ENCODE measurements at places on chromosomes 6 and 20. TPM values are rescaled to one million over a fixed set of nuclear protein-coding genes. Genes with fewer than 3 reads are reported as not detected.

GRCh38 chr6:30730601-30731435 is 10.7 kb downstream of the TUBB start:
- peak; percentile 41 for DNase-seq

Gene ZNF311
- 0.76 TPM for total RNA-seq

GRCh38 chr6:5314191-5314865 is 53.0 kb downstream of the FARS2 start:
- no peak for DNase-seq

Gene NEURL2
- 8.3 TPM for total RNA-seq

DNA sequence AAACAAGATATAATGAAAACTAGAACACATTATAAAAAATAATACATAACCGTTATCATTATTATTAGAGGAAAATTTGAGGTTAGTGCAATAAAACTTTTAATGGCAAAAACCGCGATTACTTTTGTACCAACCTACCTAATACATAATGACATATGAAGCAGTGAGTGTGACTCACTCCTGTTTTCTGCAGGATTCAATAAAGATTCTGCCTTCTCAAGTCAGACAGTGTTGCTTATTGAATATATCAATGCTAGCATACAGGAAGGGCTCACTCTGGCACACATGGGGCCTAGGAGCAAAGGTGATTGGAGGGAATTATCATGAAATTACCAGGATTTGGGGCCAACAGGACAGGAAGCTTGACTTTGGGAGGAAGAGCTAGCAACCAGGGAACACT is 230.8 kb upstream of the CEP162 start:
- DNase-seq: no peak

DNA sequence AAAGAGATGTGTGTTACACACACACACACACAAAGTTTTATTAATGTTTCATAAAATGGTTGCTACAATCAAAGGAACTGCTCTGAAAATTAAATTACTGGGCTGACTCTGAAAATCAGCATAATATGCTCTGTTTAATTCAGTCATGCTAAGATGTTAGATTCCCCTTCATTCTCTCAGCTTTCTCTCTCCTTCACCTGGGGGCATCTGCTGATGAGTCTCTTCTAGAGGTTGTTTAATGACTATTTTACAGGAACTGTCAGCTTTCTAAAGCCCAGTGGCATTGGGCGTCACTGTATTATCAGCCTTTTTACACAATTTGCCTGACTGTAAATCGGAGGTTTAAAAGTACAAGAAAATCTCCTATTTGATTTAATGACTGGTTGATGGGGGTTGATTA is 559.7 kb upstream of the POU3F2 start:
- DNase-seq: no peak

DNA sequence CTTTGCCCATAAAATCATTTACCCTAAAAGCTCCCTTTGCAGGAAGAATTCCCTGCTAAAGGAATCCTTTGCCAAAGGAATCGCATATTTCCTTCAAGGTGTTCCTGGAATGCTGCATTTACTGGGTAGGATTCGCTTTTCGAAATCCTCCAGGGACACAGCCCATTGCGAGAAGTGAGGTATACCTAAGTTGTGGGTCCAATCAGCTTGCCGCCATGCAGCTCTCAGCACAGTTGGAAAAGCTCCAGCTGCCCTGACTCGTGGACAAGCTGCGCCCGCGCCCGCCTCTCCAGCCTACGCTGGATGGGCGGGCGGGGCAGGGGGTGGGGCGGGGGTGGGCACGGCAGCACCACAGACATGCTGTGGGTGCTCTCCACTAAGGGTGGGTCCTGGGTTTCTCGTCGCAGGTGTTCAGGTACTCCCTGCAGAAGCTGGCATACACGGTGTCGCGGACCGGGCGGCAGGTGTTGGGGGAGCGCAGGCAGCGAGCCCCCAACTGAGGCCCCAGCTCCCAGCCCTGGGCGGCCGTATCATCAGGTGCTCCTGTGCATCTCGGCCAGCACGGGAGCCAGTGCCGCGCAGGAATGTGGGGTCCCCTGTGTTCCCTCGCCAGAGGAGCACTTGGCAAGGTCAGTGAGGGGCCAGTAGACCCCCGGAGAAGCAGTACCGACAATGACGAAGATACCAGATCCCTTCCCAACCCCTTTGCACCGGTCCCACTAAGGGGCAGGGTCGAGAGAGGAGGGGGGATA is 1.4 kb downstream of the NNAT start:
- no peak for DNase-seq

DNA sequence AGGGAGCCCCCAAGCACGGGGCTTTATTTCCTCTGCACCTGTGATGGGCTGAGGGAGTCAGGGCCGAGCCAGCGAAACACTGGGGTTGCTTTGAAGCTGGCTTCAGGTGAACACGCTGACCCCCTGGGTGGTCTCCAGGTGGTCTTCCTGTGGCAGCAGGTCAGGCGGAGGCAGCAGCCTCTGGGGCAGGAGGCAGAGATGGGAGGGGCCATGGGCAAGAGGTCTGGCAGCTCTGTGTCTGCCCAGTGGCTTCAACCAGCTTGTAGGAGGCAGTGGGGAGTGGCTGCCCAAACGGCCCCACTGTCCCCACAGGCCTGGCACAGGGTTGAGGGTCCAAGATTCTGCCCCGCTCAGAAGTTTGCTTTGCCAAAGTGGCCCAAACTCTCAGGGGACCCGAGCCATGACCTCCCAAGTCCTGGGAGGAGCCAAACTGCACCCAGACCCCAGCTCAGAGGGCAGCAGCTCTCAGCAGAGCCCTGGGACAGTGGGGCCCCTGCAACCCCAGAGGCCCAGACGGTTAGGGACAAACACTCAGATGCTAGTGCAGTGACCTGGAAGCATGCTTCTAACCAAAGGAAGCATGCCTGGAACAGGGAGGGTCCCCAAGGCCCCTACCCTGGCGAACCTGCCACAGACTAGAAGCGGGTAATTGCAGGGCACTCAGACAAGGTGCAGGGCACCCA is 15.3 kb downstream of the NTSR1 start:
- DNase-seq: no peak

Gene SLC23A2
- 9.6 TPM for total RNA-seq

Gene C6orf141
- total RNA-seq: not detected

DNA sequence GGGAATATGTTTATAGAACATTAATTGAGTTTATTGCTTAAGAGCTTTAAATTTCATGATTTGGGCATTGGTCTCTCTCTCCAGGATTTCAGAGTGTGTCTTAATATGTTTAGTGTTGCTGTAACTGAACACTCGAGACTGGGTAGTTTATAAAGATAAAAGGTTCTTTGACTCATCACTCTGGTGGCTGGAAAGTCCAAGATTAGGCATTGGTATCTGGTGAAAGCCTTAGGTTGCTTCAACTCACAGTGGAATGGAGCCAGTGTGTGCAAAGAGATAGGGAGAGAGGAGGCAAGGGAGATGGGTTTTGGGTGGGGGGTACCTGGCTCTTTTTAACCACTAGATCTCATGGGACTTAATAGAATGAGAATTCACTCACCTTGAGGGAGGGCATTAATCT is 35.6 kb upstream of the DTNBP1 start:
- DNase-seq: no peak

GRCh38 chr6:65461121-65461520 is 245.9 kb downstream of the EYS start:
- DNase-seq: no peak

DNA sequence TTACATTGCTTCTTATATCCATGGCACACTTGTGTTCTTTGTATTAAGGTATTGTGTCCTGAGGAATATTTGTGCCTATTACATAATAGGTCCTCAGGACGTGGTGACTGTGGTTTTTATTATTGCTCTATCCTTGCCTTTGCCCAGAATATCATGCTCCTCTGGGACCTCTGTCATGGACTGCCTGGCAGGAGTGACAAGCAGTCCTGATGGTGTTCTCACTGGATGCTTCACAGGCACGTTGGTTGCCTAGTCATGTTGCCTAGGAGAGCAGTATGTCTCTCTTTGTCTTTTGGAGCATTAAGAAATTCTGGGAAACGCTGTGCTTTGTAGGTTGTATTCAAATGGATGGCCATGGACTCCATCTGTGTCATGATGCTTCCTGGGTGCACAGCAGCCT is 24.7 kb upstream of the MROH8 start:
- no peak for DNase-seq

All from GM23248 (cell line).